Activated CD4-positive, alpha-beta T cell treated with anti-CD3 and anti-CD28 coated beads, Interleukin-2, amount 10 ng/mL, durations not matched to agents 7 days and 5 days (primary cell): ENCODE measurements at places on chromosomes 3 and 15.

DNA sequence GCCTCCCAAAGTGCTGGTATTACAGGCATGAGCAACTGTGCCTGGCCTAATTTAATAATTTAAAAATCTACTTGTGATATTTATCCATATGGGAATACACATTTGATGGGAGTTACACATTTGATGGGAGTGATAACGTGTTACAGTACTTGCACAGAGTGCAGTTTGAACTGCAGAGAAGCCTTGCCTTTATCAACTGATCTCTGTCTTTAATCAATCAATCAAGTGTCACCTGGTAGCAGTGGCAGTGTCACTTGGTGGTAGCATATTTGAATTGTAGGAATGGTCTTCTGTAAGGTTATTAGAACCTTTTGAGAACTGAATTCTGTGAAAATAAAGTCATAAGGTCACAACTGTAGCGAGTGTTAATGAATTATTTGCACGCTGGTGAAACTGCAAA is 37.8 kb downstream of the SIDT1 start:
- H3K4me3 ChIP-seq: no peak overlapping the region
- no peak overlapping the region for H3K27ac ChIP-seq
- H3K36me3 ChIP-seq: peaks cover 12% of the 10 kb centered on the region
- no peaks in the 10 kb centered on the region for H3K4me1 ChIP-seq
- no peak for DNase-seq

GRCh38 chr3:50205413-50206276 is 574 bp downstream of the SLC38A3 start:
- DNase-seq: peak; percentile 42
- H3K4me1 ChIP-seq: peaks cover 2% of the 10 kb centered on the region
- peaks cover 48% of the 10 kb centered on the region for H3K27me3 ChIP-seq
- H3K27ac ChIP-seq: no peak overlapping the region
- no peak overlapping the region for H3K4me3 ChIP-seq
- H3K36me3 ChIP-seq: no peaks in the 10 kb centered on the region

DNA sequence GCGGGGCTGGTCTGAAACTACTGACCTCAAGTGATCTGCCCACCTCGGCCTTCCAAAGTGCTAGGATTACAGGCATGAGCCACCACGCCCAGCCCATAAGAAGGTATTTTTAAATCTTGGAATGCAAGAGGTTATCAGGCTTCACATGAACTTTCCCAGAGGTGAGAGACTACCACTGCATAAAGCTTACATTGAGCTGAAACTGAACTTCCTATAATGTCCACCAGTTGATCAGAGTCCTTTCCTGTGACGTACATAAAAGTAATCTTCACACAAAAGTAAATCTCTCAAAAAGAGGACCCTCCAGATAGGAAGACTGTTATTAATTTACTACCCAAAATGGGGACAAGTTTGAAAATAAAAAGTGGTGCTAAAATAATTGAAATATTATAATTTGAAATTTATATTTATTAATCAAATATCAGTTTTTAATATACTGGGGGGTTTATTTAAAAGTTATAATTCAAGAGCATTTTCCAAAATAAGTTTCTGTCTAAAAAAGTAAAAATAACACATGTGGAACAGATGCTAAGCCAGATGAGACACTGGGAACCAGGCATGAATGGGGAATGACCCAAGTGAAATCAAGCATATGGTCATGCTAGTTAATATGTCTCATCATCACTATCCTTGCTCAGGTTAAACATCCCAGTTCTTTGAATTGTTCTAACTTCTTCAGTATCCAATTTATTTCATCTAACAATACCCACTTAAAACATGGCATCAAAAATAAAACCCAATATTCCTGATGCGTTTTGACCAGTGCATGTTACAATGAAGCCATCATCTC is 269.9 kb upstream of the UBE2E2 start:
- H3K36me3 ChIP-seq: no peaks in the 10 kb centered on the region
- no peak overlapping the region for H3K4me3 ChIP-seq
- DNase-seq: no peak
- no peaks in the 10 kb centered on the region for H3K4me1 ChIP-seq
- peaks cover 3% of the 10 kb centered on the region for H3K27me3 ChIP-seq

DNA sequence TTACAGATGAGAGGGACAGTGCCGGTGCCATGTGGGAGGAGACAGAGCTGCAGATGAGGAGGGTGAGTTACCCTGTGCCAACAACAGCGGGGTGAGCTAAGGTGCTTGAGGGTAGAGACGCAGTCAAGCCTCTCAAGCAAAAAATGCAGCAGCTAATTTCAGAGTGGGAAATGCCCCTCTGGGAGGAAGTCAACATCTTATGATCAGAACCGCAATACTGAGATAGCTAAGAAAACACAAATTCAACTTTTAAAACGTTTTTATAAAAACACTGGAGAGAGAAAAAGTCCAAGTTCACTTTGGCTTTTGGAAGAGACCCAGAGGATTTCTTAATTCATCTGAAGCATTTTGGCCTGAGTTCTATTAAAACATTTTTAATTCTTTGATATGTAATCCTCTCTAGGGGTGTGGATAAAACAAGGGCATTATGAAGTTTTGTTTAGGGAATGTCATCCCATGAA is 319.2 kb downstream of the SLC9A9 start:
- H3K4me3 ChIP-seq: no peak overlapping the region
- DNase-seq: no peak
- peaks cover 3% of the 10 kb centered on the region for H3K36me3 ChIP-seq
- peak overlapping the region; percentile 4 for H3K27ac ChIP-seq
- peaks cover 7% of the 10 kb centered on the region for H3K4me1 ChIP-seq

DNA sequence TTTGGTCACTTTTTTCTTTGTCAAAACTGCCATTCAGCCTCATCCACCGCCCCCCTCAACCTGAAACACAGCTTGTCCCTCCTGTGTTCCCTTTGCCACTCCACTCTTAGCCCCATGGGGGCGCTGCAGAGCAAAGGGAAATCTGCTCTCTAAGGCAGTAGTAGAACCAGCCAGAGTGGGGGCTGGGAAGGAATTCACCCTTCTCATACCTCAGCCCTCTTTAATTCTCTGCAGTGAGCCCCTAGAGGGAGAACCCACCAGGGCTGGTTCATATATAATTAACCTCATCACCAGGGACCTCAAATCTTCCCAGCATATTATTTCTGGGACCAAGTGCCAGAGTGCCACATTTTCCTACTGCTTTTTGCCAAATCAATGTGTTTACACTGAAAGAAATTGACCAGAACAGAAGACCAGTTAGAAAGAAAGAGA is 2.8 kb upstream of the BCL6 start:
- H3K27me3 ChIP-seq: peaks cover 4% of the 10 kb centered on the region
- peaks cover 60% of the 10 kb centered on the region for H3K4me1 ChIP-seq
- peak overlapping the region; percentile 100 for H3K27ac ChIP-seq
- DNase-seq: peak; percentile 94
- peak overlapping the region; percentile 97 for H3K4me3 ChIP-seq

GRCh38 chr3:160765211-160765610 is 9.2 kb downstream of the PPM1L start:
- H3K4me1 ChIP-seq: no peaks in the 10 kb centered on the region
- no peak overlapping the region for H3K27ac ChIP-seq
- no peak for DNase-seq
- no peaks in the 10 kb centered on the region for H3K36me3 ChIP-seq
- peaks cover 3% of the 10 kb centered on the region for H3K27me3 ChIP-seq

DNA sequence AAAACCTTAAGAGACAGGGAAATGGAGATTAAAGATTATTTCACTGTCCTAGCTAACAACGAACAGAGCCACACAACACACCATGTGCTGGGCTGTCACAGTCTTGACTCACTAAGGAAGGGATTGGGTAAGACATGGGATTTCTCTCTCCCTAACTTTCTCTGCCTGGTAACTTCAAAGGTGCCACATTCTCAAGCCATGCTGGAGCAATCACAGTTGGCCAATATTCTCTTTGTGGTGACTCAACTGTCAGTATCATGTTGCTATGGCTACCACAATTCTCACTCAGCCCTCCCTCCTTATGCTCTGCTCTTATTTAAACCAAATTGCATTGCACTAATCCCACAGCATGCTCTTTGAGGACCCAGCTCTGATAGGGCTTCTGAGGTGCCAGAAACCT is 74.0 kb downstream of the OXNAD1 start:
- H3K27me3 ChIP-seq: no peaks in the 10 kb centered on the region
- peak overlapping the region; percentile 3 for H3K4me3 ChIP-seq
- H3K36me3 ChIP-seq: peaks cover 72% of the 10 kb centered on the region
- peaks cover 56% of the 10 kb centered on the region for H3K4me1 ChIP-seq

DNA sequence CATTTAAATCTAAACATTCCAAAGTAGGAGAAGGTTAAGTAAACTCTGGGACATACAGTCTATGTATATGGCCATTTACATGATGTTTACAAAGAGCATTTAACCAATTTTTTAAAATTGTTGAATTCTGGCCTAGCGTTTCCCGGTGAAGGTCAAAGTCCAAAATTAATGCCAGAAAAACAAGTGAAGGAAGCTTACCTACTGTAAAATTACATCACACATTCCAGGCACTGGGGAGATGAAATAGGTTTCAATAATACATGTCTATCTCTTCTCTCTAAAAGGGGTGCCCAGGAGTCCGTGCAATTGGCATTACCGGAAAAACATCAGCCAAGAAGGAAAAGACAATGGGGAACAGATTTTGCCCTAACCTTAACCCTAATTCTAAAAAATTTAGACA is 358.8 kb downstream of the VPS13C start:
- peaks cover 21% of the 10 kb centered on the region for H3K27me3 ChIP-seq
- H3K36me3 ChIP-seq: no peaks in the 10 kb centered on the region
- H3K27ac ChIP-seq: no peak overlapping the region
- no peaks in the 10 kb centered on the region for H3K4me1 ChIP-seq
- DNase-seq: no peak

DNA sequence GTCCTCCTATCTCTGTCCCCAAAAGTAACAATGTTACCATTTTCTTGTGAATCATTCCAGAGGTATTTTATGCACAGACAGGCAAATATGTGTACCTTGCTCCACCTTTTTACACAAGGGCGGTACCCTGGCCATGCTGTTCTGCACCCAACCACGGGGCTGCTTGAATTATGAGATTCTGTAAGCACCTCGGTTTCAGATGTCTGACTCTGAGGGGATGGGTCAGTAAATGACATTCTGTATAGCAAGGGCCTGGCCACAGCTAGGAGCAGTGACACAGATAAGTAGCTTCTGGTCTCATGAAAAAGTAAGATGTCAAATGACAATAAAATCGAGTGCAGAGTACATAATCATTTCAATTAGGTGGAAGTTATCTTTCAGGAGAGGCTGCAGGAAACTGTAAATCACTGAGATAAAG is 30.4 kb upstream of the FLNB start:
- H3K27ac ChIP-seq: no peak overlapping the region
- peaks cover 15% of the 10 kb centered on the region for H3K4me1 ChIP-seq
- H3K36me3 ChIP-seq: no peaks in the 10 kb centered on the region

GRCh38 chr3:51921081-51921578 is 18.0 kb upstream of the IQCF1 start:
- H3K4me3 ChIP-seq: no peak overlapping the region
- H3K27ac ChIP-seq: no peak overlapping the region
- no peaks in the 10 kb centered on the region for H3K36me3 ChIP-seq
- H3K27me3 ChIP-seq: peaks cover 15% of the 10 kb centered on the region
- no peaks in the 10 kb centered on the region for H3K4me1 ChIP-seq

DNA sequence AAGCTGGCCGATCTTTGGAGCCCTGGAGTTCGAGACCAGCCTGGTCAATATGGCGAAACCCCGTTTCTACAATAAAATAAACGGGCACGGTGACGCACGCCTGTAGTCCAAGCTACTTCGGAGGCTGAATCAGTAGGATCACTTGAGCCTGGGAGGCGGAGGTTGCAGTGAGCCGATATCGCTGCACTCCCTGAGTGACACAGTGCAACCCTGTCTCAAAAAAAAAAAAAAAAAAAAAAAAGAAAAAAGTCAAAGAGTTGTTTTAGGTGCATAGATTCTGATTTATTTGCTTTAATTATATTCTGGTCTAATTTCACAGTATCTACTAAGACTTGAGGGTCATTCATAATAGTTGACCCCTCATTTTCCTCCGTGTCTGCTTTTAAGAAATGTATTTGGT is 1.7 kb downstream of the ARL13B start:
- no peaks in the 10 kb centered on the region for H3K36me3 ChIP-seq
- DNase-seq: no peak
- no peak overlapping the region for H3K27ac ChIP-seq
- H3K4me1 ChIP-seq: peaks cover 27% of the 10 kb centered on the region
- no peaks in the 10 kb centered on the region for H3K27me3 ChIP-seq

DNA sequence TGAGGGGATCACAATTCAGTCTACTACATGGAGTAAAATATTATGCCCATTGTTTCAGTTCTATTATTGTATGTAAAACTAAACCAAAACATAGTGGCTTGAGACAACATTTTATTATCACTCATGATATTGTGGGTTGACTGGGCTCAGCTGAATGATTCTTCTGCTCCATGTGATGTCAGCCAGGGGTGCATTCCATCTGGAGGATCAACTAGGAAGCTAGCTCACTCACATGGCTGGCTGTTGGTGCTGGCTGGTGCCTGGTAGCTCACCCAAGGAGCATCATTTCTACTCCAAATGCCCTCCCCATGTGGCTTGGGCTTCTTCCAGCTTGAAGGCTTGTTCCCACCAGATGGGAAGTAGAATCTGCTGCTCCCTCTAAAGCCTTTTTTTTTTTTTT is 51.8 kb upstream of the CLRN1 start:
- no peak overlapping the region for H3K4me3 ChIP-seq
- no peak for DNase-seq
- H3K4me1 ChIP-seq: no peaks in the 10 kb centered on the region
- H3K27me3 ChIP-seq: peaks cover 7% of the 10 kb centered on the region
- H3K27ac ChIP-seq: no peak overlapping the region

DNA sequence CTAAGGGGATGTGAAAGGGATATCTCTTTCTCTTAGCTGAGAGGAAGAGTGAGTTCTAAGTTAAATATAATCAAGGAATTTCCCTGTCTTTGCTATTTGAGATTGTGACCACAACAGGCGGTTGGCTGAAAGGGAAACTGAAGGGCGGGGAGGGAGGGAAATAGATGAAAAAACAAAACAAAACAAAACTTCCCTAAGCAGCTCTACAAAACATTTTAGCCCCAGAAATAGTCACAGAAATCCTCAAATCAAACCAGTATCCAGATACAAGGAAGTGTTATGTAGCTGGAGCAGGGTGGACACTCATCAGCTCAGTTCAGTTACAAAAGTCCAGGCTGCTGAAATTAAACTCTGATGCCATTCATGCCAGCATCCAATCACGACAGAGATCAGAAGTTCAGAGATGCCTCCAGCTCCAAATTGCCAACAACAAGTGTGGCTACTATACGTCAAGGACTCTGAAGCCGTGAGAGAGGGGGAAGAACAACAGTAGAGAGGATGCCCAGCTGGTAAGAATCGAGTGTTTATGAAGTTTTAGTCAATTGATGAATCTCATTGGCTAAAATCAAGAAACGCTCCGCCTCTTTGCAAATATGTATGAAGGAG is 319 bp upstream of the TP63 start:
- H3K27me3 ChIP-seq: no peaks in the 10 kb centered on the region
- no peaks in the 10 kb centered on the region for H3K36me3 ChIP-seq
- H3K27ac ChIP-seq: peak overlapping the region; percentile 47
- H3K4me3 ChIP-seq: peak overlapping the region; percentile 13
- peaks cover 16% of the 10 kb centered on the region for H3K4me1 ChIP-seq

DNA sequence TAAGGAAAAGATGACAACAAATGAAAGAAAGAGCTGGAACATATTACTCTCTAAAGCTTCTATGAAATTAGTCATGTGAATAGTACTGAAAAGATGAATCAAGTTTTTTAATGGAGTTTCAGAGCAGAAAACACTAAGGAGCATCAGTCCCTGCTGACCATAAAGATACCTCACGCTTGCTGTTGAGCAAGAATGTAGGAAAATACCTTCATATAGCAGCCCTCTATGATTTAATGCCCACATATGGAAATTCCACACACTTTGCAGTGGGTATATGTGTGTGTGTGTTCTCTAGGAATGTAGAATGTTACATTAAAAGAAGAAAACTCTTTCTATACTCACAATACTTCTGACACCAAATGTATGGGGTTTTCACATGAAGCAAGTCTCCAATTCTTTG is 355.0 kb downstream of the ERC2 start:
- H3K27me3 ChIP-seq: peaks cover 2% of the 10 kb centered on the region
- no peaks in the 10 kb centered on the region for H3K36me3 ChIP-seq
- no peak overlapping the region for H3K4me3 ChIP-seq
- no peak overlapping the region for H3K27ac ChIP-seq
